ENCODE measurements at places on chromosomes 2 and 18. TPM values are rescaled to one million over a fixed set of nuclear protein-coding genes. Genes with fewer than 3 reads are reported as not detected.

The AOX1 gene
- 5.8 TPM for polyA plus RNA-seq

The NYAP2 gene
- polyA plus RNA-seq: 0.43 TPM

The DSG4 gene
- polyA plus RNA-seq: not detected

The SH3RF3 gene
- polyA plus RNA-seq: 0.19 TPM

The FAM110C gene
- 2.0 TPM for polyA plus RNA-seq

The IGFBP5 gene
- polyA plus RNA-seq: 2.0 TPM

The TRIM54 gene
- polyA plus RNA-seq: not detected

The MAL gene
- 60.2 TPM for polyA plus RNA-seq

The TNFAIP6 gene
- polyA plus RNA-seq: 0.17 TPM

The FAM237A gene
- polyA plus RNA-seq: 7.1 TPM

The CXCR4 gene
- 6.1 TPM for polyA plus RNA-seq

The HJURP gene
- polyA plus RNA-seq: not detected

The OTOS gene
- not detected for polyA plus RNA-seq

The SAG gene
- not detected for polyA plus RNA-seq

The HK2 gene
- 0.07 TPM for polyA plus RNA-seq

The DNAJC5G gene
- not detected for polyA plus RNA-seq

The ACADL gene
- 0.36 TPM for polyA plus RNA-seq

The BOK gene
- not detected for polyA plus RNA-seq

The SOX11 gene
- 0.60 TPM for polyA plus RNA-seq

The FN1 gene
- 3.6 TPM for polyA plus RNA-seq

The MC5R gene
- not detected for polyA plus RNA-seq

The PER2 gene
- polyA plus RNA-seq: 3.5 TPM

The DSC2 gene
- 0.06 TPM for polyA plus RNA-seq

The EN1 gene
- not detected for polyA plus RNA-seq

The RAX gene
- not detected for polyA plus RNA-seq

The PLEKHA3 gene
- 25.4 TPM for polyA plus RNA-seq

The ONECUT2 gene
- 2.1 TPM for polyA plus RNA-seq

The MC2R gene
- not detected for polyA plus RNA-seq

The SEMA4F gene
- 4.3 TPM for polyA plus RNA-seq

The ASB18 gene
- not detected for polyA plus RNA-seq

The CREG2 gene
- polyA plus RNA-seq: 0.73 TPM

The SLC4A3 gene
- 7.6 TPM for polyA plus RNA-seq

The POTEJ gene
- polyA plus RNA-seq: not detected

The UGT1A10 gene
- not detected for polyA plus RNA-seq

Data from Purkinje cell (primary cell).